ENCODE measurements at places on chromosomes 6 and 20. TPM values are rescaled to one million over a fixed set of nuclear protein-coding genes. Genes with fewer than 3 reads are reported as not detected.

- DNase-seq: no peak
These were observed 76.7 kb downstream of the SCAND1 start for GRCh38 chr20:35877611-35878010.

DNA sequence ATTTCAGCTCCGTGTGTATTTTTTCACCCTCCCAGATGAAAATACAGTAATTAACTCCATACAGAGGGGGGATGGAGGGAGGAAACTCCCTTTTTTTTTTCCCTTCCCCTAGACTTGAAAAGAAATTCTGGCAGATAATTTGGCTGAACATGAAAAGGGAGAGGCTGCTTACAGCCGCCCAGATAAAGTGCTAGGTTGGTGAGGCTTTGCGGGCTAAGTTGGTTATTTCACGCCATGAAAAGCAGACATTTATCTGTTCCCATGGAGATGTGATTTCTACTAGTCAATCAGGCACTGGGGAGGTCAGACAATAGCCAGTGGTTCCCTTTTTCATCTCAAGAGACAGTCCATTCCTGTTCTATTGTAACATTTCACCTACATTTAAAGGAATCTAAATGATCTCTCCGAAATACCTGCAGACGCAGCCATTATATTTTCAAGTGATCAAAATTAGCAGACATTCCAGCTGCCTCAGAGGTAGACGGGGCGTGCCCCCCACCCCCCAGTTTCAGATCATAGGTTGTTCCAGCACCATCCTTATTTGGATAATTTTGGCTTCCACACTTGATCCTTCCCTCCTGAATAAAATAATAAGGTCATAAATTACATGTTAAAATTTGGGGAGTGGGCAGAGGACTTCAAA lies 143.9 kb upstream of the ZNF217 start:
- no peak for DNase-seq

DNA sequence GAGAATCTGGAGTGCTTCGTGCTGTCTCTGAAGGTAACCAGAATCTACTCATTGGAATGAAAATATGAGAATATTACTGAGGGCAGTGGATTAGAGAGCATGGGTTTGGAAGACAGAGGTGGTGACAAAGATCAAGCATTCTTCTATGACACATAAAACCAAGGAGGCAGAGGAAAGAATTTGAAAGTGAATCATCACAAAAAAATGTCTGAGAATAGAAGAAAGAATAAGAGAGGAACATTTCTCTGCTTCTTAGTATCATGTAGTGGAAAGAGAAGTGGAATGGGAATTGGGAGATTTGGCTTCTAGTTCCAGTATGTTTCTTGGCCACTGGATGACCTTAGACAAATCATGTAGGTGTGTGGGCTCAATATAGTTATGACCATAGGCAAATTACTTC lies 474.0 kb downstream of the TFAP2B start:
- no peak for DNase-seq

DNA sequence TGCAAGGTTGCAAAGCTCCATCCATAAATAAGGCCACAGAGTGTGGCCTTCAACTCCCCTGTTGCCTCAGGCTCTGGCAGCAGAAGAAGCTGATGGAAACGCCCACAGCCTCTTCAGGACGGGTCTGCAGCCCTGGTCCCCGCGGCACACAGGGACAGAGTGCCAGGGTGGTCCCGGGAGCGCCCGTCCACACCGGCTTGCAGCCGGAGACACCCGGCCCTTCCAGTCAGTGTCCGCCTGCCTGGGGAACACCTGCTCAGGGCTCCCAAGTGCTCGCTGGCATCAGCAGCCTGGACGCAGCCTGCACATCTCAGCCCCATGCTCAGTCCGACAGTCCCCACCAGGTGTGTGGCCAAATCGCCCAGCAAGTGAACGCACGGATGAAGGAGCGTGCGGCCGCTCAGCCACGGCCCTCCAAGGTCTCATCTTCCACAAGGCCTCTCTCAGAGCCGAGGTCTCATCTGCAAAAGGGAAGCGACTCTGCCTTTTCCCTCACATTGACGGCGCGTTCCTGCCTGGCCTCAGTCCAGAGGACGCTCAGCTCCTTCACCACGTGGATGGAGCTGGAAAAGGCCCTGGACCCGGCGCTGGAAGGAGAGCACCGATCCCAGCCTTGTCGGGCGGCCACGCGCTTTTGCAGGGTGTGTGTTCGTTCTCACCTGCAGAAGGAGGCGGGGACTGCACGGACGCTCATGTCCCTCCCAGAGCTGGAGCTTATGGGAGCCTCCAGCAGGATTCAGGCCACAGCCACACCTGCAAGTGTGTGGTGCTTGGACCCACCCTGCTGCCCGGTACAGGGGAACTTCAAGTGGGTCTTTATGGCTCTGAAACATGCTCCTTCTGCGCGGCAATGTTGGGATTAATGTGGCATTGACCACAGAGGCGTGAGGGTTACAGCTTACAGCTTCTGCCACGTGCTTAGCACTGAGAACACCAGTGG lies 180.4 kb downstream of the DLL1 start:
- DNase-seq: no peak

DNA sequence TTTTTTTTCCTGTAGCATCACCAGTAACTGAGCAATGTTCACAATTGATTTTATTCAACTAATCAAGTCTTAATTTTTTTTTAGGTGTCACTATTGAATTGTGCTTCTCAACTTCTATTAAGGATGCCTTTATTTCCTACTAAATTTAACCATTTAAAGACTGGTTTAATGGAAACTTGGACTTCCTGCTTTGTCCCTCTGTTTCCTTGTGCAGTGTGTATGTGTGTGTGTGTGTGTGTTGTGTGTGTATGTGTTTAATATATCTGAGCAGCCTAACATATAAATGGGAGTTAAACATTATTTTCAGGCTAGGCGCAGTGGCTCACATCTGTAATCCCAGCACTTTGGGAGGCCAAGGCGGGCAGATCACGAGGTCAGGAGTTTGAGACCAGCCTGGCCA lies 1.8 kb downstream of the SERPINB6 start:
- no peak for DNase-seq

- no peak for DNase-seq
These were observed 198.5 kb downstream of the C6orf118 start for GRCh38 chr6:165110860-165111259.

GRCh38 chr6:160029525-160029924 lies 60.6 kb downstream of the IGF2R start:
- DNase-seq: no peak

GRCh38 chr6:137903933-137904821 lies 37.1 kb downstream of the TNFAIP3 start:
- peak; percentile 10 for DNase-seq

- DNase-seq: no peak
These were observed 92.5 kb downstream of the SESN1 start for GRCh38 chr6:109002051-109002697.

GRCh38 chr6:156190270-156190669 lies 586.9 kb upstream of the ARID1B start:
- no peak for DNase-seq

DNA sequence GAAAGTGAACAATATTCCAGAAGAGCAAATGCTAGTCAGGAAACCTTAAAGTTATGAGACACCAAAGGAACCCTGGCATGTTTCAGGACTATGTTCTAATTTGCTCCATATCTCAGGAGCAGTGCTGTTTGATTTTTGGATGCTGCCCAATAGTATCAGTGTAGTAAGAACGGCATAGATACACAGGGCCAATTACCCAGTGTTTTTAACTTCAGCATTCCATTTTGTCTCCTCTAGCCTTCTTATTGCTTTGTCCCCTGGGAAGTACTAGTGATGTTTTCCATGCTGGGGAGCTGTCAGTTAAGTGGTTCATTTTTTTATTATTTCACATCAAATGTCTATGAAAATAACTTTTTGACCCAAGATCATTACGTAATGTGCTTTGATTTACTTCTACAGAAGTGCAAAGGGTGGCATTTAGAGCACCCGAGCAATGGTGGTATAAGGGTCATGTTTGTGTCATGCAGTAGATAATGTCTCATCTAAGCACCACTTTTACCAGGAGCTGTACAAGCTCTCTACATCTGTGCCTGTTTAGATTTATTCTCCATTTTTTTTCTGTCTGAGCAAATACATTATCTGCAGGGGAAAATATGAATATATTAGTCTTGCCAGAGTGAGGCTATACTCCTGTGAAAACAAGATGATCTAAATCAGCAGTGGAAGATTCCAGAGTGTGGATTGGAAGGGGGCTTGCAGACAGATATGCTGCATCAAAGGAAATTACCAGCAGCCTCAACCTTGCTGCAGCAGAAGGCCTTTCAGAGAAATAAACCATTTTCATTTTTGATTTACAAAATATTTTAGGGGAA lies 198.8 kb upstream of the OPRM1 start:
- DNase-seq: no peak

ADTRP gene
- total RNA-seq: 0.86 TPM

TBP gene
- 22.7 TPM for total RNA-seq

CD93 gene
- total RNA-seq: 0.07 TPM

LAMP5 gene
- total RNA-seq: not detected

CST9 gene
- total RNA-seq: not detected
